ENCODE measurements at places on chromosomes 7 and 10.

DNA sequence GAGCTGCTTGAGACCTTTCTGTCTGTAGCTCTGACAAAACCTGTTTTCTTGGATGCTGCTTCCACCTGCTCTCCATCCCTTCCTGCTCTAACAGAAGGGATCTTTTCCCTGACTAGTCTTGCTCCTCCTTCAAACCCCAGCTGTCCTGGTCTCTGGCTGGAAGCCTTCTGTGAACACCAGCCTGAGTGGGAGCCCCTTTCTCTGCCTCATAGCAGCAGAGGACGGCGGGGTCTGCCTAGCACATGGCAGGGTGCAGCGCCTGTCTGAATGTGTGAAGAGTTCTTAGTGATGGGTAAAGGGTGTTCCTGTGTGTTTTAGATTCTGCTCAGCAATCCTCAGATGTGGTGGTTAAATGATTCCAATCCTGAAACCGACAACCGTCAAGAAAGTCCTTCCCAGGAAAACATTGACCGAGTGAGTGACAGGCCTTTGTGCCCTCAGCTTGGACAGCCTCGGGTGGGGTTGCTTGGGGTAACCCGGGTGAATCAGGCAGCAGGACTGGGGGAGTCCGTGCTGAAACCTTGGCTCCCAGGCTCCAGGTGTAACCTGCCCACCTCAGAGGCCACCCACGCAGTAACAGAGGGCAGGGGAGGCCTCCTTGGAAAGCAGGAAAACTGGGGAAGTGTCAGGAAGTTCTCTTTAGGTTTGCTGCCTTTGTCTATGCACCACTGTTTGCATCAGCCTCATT is 34.1 kb downstream of the NUB1 start:
- DNase-seq = no peak

GRCh38 chr7:98365863-98366561 is 34.9 kb downstream of the BAIAP2L1 start:
- DNase-seq = no peak

DNA sequence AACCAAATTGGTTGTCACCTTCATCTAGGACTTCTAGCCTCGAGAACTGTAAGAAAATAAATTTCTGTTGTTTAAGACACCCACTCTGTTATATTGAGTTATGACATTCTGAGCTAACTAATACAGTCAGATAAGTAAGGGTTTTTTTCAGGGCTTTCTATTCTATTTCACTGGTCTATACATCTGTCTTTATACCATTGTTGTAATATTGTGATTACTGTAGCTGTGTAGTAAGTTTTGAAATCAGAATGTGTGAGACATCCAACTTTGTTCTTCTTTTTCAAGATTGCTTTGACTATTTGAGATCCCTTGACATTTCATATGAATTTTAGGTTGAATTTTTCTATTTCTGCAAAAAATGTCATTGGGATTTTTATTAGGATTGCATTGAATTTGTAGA is 7.5 kb downstream of the IFIT1 start:
- DNase-seq = peak; percentile 1

DNA sequence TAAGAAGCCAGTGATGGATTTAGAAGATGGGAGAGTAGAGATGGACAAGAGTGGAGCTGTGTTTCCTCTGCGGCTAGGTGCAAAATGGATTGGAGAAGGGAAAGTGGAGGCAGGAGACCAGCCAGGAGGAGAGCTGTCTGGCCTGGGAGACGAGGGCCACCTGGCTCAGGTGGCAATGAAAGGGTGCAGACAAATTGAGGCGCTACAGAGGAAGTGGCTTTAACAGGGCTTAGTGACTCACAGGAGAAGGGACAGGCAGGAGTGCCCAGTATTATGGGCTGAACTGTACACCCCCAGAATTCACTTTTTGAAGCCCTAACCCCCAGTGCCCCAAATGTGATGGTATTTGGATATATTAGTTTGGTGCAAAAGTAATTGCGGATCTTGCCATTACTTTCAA is 65.6 kb upstream of the DUSP5 start:
- DNase-seq = peak; percentile 5

- DNase-seq = no peak
Measured at GRCh38 chr7:17962652-17963051, 22.4 kb upstream of the SNX13 start.

GRCh38 chr10:917416-917720 is 14.1 kb downstream of the LARP4B start:
- no peak for DNase-seq

GRCh38 chr10:101829561-101830315 is 11.5 kb upstream of the OGA start:
- no peak for DNase-seq

DNA sequence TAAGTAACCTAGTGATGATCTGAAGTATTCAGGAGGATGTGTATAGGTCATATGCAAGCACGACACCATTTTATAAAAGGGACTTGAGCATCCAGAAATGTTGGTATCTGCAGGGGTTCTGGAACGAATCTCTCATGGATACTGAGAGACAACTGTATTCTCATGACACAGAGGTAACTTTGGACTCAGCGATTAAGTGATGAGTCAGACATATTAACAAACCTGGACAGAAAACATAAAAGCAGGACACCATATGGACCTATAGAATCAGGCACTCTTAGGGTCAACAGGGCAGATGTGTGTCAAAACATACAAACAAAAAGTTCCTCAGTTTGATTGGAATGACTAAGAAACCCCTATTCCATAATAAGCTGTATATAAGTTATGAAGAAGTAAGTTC is 248.1 kb downstream of the ANKRD7 start:
- no peak for DNase-seq

DNA sequence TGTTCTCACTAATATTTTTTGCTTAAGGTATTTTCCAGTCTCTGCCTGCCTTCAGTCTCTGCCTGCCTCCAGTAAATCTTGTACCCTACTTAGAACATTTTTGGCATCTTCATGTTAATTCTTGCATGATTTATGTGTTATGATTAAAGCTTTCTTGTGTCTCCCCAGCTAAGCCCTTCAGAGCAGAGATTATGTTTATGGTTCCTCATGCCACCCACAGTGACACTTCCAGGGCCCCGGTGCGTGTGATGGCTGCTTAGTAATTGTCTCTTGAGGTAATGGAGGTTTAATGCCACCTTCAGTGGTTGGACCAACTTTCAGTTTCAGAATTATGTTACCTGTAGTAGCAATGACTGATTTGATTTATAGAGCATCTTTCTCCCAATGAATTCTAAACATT is 70.6 kb upstream of the MET start:
- no peak for DNase-seq

GRCh38 chr10:110754375-110755105 is 110.4 kb downstream of the RBM20 start:
- no peak for DNase-seq

DNA sequence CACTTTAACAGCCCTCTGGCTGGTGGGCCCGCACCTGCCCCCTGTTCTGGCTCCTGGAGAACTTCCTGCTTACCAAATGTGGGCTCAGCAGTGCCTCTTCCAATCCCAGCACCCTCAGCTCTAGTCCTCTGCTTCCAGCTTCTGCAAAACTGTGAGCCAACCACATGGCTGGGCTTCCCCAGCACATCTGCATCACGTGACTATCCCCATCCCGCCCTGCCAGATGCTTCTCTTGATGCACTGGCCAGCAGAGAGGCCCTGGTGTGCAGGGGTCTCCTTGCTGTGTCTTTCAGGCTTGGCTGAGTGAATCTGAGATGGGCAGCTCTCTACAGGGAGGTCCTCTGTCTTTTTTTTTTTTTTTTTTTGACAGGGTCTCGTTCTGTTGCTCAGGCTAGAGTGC is 43.8 kb upstream of the DMBT1 start:
- DNase-seq = peak; percentile 50

DNA sequence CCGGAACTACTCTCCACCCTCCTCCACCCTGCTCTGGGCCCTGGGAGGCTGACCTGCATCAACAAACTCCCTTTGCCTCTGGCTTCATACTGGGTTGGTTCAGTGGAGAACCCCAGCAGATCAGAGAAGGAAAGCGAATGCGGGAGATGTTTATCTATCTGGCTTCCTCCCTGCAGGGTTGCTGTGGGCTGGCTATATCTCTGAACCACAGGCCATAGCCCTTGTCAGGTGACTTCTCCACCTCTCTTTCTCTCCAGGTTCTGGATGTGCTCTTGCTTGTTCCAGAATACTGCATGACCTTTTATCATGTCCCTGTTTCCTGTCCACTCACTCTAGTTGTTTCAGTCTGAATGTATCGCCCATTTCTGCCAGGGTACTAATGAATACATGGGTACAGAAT is 51.7 kb upstream of the IFRD1 start:
- DNase-seq = no peak

DNA sequence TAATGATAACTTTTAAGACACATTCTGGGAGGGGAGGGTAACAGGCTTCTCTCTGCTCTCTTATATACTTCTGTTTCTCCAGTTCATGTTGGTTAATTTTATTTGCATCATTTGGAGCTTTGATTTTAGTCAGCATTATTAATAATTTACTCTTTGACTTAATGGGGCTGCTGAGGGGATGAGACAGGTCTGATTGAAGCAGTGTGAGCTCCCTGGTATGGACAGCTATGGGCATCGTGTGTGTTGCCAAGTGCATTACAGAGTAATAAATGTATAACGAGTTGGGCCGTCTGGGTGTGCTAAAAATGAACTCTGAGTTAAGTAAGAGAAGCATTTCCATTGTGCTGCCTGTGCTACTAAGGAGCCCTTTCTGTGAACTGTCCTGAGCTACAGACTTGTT is 31.7 kb upstream of the IKZF1 start:
- DNase-seq = no peak

DNA sequence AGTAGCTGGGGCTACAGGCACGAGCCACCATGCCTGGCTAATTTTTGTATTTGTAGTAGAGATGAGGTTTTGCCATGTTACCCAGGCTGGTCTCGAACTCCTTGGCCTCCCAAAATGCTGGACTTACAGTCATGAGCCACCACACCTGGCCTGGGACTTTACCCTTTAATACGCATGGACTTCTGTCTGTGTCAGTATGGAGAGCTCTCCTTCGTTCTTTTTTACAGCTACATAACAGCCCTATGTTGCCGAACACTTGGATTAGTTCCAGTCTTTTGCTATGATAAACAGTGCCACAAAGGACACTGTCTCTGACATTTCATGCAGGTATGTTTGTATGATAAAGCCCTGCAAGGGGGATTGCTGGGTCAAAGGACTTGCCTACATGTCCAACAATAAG is 10.9 kb upstream of the OAT start:
- no peak for DNase-seq

- no peak for DNase-seq
Measured at GRCh38 chr10:79422178-79422892, 23.1 kb downstream of the ZCCHC24 start.

GRCh38 chr10:64036321-64036930 is 515.2 kb downstream of the REEP3 start:
- peak; percentile 82 for DNase-seq

DNA sequence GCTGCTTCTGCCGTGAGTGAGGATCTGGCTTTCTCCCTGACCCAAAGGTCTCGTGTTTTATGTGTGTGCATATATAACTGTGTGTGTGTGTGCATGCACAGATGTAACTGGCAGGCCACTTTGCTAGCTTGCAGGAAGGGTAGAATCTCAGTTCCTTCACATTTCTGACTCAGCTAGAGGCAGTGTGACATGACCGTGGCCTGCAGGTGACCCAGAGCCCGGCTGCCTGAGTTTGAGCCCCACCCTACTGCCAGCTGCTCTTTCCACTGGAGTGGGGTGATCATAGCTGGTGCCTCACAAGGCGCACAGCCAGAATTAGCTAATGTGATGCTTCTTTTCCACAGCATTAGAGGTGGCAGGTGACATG is 9.3 kb upstream of the MYL7 start:
- DNase-seq = no peak

GRCh38 chr10:108789919-108790318 is 1133.4 kb downstream of the XPNPEP1 start:
- DNase-seq = no peak

- DNase-seq = no peak
Measured at GRCh38 chr7:139068544-139069399, 32.9 kb upstream of the ZC3HAV1L start.

DNA sequence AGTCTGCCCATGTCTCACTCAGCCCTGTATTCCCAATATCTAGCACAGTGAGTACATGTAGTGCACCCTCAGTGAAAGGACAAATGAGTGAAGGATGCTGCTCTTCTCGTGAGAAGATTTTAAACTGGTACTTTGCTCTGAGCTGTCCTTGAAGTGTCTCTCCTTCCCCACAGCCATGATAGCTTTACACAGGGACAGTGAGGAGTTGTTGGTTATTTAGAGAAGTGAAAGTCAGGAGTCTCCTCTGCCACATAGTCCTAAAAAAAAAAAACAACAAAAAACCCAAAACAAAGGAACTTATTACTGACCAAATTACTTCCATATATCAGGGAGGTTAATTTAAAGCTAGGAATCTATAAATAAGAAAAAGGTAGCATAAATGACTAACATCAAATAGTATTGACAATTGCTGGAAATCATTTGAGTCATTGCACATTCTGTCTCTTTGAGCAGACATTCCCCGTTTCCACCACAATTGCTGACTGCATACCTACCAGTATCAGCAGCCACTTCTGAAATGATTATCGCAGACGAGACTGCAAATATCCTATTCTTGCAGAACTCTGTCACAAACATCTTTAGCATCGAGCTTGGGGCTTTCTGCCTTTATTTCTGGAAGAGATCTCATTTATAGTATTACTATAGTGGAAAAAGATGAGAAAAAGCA is 202.1 kb downstream of the PTEN start:
- DNase-seq = peak; percentile 89

DNA sequence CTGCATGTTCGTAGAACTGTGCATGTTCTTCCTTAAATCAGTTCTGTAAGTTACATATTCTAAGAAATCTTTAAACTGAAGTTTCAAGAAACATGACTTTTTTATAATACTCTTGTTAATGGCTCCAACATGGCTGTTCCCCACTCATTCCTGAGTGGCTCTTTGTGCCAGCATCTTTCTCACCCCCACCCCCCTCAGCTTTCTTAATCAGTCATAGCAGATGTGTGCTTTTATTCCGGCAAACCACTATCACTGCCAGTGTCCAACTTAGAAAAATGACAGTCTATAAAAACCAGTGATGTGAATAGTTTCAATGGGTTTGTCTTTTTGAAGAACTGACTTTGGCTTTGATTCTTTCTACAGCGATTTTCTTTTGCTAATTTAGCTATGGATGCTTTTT is 37.6 kb downstream of the PITRM1 start:
- DNase-seq = no peak

- no peak for DNase-seq
Measured at GRCh38 chr7:88200261-88200660, 19.6 kb downstream of the SRI start.

GRCh38 chr10:65355141-65355680 is 1570.6 kb upstream of the LRRTM3 start:
- DNase-seq = no peak

DNA sequence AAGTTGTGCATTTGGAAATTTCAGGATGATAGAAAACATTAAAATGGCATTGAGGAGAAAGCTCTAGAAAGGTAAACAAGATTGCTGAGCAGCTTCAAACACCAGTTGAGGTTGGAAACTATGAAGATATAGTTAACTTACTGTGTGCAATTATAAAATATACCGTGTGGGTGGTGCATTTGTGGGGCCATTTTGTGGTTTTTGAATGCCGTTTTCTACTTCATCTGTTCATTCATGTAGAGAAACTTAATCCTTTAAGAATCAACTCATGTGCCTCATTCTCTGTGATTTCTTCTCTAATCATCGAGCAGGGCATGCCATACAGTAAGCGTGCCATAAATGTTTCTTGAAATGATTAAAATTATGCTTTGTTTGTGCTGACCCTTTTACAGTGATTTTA is 232.8 kb upstream of the TEX47 start:
- DNase-seq = no peak

GRCh38 chr7:28455486-28455885 is 43.2 kb downstream of the CREB5 start:
- DNase-seq = no peak
